ENCODE measurements at places on chromosomes 12 and 14.
A peak's percentile ranks its signal among the peaks of the same experiment; 100 is the strongest.

- no peak for DNase-seq
Measured at GRCh38 chr14:25622763-25623162, 572.8 kb upstream of the STXBP6 start.

DNA sequence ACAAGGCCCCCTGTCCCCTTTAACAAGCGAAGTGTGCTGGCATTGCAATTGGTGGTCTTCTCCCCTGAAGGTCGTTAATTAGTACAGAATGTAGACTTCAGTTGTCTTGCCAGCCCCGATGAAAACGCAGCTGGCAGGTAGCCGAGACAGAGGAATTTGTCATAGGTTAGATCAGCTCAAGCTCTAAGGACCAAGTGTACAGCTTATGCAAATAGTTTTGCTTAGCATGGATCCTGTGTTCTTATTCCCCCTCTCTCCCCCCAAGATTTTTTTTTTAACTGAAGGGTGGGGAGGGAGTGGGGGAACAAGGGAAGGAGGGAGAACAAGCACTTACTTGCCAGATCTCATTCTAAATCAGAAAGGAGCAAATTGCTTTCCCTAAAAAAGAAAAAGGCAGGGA is 58.6 kb upstream of the PARP11 start:
- DNase-seq: no peak

- peak; percentile 74 for DNase-seq
Measured at GRCh38 chr12:75184516-75184915, 25.1 kb downstream of the KCNC2 start.

- DNase-seq: no peak
Measured at GRCh38 chr12:115691123-115691522, 586.4 kb downstream of the MED13L start.

DNA sequence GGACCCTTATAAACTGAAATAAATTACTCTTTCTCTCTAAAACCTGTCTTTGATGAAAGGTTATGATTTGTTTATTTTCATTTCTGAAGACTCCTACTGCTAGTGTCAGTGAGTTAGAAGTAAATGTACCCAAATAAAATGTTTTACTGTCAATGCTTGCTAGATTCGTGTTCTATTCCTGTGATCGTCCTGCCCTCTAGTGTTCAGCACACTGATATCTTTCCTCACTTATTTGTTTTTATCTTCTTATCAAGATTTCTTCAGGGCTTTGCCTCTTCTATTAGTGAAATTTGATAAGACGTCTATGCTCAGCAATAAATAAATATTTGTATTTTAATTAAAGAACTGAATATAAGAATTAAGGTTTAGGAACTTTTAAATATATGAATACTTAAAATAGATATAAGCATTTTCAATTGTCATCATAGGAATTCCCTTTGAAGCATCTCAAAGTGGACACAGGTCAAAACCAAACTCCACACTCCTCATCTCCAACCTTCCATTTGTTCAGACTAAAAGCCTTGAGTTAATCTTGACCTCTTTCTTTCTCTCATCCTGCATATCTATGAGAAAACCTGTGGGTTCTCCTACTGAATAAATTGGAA is 75.8 kb downstream of the C12orf50 start:
- no peak for DNase-seq

DNA sequence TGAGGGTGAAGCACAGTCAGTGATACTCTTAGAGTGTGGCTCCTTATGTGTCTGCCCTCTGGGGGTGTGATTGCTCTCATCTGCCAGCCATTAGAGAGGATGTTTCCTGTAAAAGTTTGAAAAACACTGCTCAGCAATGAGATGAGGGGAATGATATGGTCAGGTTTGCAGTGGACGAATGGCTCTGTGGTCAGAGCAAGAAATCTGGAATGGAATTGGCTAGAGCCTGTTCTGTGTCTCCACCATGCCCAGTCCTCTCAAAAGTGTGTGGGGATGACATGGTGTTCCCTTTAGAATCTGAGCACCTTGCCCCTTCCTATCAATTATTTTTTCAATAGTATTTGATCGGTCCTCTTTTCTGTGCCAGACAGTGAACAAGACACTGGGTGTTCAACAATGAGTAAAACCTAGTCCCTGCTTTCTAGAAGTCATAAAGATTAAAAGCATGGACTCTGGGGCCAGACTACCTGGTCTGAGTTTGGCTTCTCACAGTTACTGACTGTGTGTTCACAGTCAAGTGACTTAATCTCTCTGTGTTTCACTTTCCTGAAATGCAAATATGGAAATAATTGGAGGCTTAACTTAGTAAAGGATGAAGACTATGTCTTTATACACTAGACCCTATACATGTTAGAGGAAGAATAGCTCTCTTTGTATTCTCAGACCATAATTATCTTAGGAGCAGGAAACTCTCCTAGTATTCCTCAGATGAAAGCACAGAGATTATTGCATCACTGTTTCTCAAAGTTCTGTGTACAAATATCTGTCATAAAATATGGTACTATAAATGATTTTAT is 1.6 kb downstream of the ACSS3 start:
- no peak for DNase-seq

DNA sequence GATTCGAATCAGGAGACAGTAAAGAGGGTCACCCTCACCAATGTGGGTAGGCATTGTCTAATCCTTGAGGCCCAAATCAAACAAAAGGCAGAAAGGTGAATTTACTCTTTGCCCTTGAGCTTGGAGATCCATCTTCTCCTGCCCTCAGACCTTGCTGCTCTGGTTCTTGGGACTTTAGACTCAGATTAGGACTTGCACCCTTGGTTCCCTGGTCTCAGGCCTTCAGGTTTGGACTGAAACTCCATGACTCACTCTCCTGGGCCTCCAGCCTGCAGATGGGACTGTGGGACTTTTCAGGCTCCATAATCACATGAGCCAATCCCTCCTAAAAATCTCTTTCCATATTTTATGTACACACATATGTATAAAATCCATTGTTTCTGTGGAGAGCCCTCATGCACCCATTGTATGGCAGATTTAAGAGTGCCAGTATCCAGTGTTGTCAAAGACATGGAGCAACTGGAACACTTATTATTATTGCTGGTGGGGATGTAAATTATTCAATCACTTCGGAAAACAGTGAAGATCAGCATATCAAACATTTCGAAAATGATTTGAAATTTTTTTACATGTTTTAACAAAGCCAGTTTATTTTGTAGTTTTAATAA is 48.7 kb downstream of the EID3 start:
- no peak for DNase-seq

DNA sequence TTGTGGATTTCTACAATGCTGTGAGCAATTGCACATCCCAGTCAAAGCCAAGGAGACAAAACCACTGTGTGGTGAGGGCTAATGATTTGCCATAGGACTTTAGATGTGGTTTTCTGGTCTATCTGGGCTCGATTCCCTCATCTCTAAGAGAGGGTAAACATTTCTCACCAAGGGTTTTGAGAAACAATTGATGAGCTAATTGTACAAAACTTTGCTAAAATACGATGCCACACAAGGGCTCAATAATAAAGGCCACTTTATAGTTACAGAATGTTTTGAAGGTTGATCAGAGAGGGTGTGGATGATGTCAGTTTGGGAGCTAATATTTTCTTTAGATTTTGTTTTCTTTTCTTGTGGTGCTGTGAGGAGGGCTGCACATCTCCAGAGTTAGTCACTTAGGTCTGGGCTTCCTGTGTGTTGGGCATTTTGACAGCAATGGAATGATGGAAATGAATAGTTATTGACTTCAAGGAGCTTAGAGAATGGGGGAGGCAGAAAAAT is 60.8 kb upstream of the SLC38A4 start:
- DNase-seq: no peak

DNA sequence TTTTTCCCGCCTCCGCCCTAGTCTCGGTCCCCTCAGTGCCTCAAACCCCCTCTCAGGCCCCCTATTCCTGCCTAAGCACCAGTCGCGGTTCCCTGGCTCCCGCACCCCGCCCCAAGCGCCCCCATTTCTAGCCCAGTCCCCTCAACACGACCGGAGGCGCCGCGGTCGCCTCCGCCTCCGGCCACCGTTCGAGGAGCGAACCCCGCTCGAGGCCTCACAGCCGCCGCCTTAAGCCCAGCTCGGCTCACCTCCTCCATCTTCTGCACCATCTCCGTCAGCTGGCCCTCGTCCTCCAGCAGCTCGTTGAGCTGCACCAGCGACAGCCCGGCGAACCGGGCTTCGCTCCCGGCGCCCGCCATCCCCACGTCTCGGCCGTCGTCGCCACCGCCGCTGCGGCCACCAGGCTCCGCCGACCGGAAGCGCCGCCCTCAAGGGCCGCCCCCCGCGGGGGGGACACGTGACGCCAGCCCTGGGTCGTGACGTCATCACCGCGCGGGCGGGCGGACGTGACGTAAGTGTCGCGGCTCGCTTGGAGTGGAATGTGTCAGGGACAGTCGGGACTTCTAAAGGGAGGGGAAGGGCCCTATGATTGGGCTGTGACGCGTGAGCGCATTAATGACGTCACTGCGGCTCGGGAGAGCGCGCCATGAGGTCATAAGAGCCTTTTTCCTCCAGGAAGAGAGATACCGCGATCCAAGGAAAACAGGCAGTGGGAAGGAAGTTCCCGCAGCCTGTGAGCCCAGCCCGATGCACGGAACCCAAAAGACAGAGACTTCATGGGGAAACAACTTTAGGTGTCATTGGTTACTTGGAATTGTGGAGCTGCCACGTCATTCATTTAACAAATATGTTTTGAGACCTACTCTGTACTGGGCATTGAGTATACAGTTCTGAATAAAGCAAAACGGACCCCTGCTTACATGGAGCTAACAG is at the start of gene VPS37B:
VPS37B (minus strand) TSS at position 421 of the 933 bp plus-strand sequence; CDS start at position 359, 62 bp downstream.
- DNase-seq: peak; percentile 27

DNA sequence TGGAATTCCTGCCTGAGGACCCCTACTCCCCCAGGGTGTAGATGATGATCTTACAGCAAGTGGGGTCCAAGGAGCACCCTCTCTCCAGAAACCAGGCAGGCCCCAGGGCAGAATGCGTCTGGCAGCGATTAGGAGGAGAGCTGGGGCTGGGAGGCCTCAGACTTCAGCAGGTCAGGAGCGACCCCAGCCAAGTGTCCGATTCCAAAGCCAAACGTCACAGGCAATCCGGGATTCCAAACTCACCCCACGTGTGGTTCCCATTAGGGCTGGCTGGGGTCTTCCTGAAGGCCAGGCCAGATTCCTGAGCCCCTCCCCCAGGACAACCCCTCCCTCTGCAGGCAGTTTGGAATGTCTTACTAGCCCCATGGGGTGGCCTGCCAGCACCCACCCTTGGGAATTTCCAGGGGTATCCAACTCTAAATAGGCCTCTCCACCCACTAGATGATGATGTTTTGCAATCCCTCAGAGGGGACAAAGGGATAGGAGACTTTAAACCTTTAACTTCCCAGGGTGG is 17.3 kb upstream of the FIGNL2 start:
- no peak for DNase-seq

Data from NCI-H1417 treated with DMSO at 0.1 percent for 48 hours (cell line).